Cortex of kidney (tissue), 1 donor: ENCODE measurements at places on chromosomes 7 and 10.

DNA sequence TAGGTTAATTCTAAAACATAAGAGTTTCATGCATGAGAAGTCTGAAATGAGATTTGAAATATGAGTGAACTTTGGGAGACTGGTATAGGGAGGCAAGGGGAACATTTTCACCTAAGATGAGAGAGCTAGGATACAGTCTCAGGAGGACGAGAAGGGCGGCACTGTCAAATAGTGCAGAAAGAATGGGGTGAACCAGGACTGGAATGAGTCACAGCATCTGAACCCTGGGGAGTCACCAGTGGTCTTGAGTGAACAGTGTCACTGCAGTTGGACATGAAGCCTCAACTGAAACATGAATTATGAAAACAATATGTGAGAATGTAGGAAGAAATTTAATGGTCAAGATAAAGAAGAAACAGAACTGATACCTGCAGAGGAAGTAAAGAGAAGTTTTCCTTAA lies 33.8 kb downstream of the GNG11 start:
- no peak for DNase-seq

DNA sequence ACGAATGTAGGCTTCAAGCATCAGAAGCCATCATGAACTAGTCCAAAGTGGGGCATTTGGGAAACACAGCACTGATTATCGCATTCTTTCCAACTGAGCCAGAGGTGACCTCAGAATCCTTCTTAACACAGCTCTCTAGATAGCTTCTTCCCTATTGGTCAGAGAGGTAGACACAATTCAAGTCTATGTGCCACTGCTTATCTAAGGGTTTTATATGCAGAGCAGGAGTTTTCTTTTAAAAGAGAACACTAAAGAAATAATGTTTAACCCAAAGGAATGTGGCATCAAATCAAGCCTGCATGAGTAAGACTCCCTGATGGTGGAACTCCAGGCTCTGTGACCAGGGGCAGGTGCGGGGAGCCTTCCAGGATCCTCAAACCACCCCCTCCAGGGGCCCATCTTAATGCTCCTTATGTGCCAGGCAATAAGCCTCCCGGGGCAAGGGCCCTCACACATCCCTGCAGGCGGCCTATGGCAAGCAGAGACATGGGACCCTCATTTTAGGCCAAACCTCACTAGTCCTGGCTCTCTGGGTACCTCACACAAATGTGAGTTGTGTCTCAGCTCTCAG lies 13.8 kb downstream of the HSPA12A start:
- DNase-seq, result no peak

GRCh38 chr7:84682543-84682942 lies 488.0 kb upstream of the SEMA3A start:
- no peak for DNase-seq

- DNase-seq, result no peak
Observed at GRCh38 chr7:141550386-141551093, 670 bp upstream of the AGK start.
